Stimulated activated CD8-positive, alpha-beta memory T cell treated with anti-CD3 and anti-CD28 coated beads, Interleukin-15, amount 100 ng/mL, for 24 hours (primary cell): ENCODE measurements at places on chromosomes 7 and 10.

- no peak for DNase-seq
Observed at GRCh38 chr7:1360521-1360971, 98.7 kb downstream of the MICALL2 start.

- no peak for DNase-seq
Observed at GRCh38 chr7:113308399-113308798, 190.0 kb upstream of the SMIM30 start.

DNA sequence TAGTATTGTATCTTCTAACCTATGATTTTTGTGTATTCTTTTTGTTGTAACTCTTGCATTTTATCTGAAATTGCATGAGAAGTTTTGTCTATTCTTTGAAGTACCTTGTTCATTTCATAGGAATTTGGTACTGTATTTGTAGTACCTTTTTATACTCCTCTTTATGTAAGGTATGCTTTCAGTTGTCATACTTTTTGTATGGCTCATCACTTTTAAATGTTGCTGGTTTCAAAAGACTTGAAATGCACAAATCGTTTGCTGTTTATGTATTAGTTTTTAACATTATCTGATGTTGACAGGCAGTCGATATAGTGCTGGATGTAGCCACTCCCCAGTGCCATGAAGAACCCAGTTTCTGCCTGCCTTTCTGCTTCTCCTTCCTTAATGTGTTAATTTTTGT, 158.1 kb downstream of the SDK1 start:
- no peak for DNase-seq

- no peak for DNase-seq
Observed at GRCh38 chr7:106285855-106286492, 1.2 kb upstream of the NAMPT start.

GRCh38 chr7:157555313-157555712, 218.5 kb downstream of the DNAJB6 start:
- no peak for DNase-seq

- DNase-seq = no peak
Observed at GRCh38 chr10:118472415-118473304, 122.8 kb downstream of the PRLHR start.

GRCh38 chr7:67773081-67773480, 776.4 kb downstream of the TYW1 start:
- no peak for DNase-seq
